Renal cortical epithelial cell (primary cell): ENCODE measurements at places on chromosomes 5 and 9. TPM values are rescaled to one million over a fixed set of nuclear protein-coding genes. Genes with fewer than 3 reads are reported as not detected.

DNA sequence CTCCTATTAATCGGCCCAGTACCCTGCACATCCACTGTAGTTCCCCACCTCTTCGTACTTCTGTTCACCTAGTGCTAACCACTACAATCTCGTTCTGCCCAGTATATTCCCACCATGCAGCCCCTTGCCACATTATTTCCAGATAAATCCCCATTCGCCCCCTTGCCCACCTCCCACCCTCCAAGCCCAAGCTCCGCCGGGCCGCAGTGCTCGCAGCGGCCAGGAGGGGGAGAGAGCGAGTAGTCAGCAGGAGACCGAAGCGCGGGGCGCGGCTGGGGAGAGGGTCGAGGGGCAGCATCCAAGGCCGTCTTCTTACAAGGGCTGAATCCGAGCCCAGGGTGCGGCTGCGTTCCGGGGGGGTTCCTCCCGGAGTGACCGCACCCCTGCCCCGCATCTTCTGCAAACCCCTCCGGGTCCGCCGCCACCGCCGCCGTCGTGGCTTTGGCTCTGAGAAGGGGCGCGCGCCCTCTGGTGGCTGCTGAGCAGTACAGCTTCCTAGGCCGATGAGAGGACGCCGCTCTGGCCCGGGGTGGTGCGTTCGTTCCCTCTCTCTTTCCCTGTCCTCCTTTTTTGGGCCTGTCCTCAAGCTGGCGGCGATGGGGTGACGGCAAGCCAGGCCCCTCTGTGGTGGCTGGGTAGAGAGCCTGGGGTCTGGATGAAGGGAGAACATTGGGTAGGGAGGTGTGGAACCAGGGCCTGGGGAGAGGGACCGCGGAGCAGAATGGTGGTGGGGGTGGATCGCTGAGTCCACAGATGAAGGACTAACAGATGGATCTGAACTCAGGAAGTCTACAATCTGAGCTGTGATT lies 30.0 kb upstream of the PSD2 start:
- DNase-seq, result no peak

GRCh38 chr5:127006744-127007143 lies 23.6 kb downstream of the MARCHF3 start:
- DNase-seq, result no peak

DNA sequence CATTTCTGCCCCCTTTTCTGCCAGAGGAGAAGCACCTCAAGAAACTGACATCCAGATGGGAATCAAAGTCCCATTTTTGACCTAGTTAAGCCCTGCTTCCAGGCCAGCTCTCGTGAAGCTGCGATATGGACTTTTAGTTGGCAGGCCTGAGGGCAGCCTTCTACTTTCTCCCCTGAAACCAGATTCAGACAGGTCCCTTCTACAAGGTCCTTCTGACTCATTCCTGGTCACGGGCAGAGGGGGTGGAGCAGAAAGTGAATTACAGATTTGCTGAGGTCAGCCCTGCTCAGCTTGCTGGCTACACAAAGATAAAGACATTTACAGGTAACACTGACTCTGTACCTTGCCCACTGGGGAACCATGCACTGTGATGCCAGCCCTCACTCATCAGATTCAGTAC lies 52.8 kb upstream of the TUT7 start:
- DNase-seq, result peak; percentile 83

GRCh38 chr5:2756211-2757152 lies 5.0 kb upstream of the IRX2 start:
- peak; percentile 49 for DNase-seq

DNA sequence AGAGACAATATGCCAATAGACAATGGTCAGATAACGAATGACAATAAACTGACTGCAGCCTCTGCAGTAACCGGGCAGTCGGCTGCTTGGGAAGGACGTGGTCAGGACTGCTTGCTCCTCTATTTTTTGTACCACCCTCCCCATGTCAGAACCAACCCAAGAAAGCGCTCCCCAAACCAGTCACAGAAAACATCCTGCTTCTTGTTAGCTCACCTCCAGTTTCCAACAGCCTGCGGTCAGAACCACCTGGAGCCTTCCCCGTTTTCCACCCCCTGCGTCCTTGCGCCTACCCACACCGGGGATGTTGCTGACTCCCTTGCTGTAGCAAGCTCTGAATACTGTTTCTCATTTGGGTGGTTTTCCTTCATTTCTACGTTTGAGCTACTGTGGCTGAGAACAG lies 1.7 kb upstream of the MRNIP start:
- no peak for DNase-seq

The GPR21 gene
- total RNA-seq, result 0.50 TPM in 1 of 2 replicates, not detected in the other
